ENCODE measurements at places on chromosomes 16 and 17.

- DNase-seq = no peak
Measured at GRCh38 chr17:28533091-28533807, 19.2 kb downstream of the UNC119 start.

DNA sequence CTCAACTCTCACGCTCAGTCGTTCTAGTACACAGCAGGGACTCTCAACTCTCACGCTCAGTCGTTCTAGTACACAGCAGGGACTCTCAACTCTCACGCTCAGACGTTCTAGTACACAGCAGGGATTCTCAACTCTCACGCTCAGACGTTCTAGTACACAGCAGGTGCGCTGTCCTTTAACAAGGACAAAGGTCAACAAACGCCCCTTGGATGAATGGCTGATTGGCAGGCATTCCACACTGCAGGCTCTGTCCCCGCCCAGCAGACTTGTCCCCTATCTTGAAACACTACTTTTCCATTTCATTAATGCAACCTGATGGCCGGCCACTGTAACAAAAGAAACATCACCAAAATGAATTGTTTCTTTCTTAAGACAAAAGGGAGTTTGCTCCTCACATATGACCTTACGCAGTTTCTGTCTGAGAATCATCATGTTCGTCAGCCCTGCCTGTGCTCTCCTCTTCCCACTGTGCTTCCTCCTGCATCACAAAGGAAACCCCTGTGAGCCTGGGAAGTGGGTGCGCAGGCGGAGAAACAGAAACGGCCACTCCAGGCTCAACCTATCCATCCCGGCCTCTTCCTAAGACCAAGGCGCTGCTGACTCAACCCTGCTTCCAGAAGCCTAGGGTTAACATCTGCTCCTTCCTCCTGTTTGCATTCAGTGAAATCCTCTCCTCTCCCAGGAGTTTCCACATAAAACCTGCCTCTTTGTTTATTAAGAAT, 59.8 kb downstream of the ANKRD11 start:
- DNase-seq = no peak

- DNase-seq = no peak
Measured at GRCh38 chr16:88619859-88620815, 18.2 kb upstream of the IL17C start.

DNA sequence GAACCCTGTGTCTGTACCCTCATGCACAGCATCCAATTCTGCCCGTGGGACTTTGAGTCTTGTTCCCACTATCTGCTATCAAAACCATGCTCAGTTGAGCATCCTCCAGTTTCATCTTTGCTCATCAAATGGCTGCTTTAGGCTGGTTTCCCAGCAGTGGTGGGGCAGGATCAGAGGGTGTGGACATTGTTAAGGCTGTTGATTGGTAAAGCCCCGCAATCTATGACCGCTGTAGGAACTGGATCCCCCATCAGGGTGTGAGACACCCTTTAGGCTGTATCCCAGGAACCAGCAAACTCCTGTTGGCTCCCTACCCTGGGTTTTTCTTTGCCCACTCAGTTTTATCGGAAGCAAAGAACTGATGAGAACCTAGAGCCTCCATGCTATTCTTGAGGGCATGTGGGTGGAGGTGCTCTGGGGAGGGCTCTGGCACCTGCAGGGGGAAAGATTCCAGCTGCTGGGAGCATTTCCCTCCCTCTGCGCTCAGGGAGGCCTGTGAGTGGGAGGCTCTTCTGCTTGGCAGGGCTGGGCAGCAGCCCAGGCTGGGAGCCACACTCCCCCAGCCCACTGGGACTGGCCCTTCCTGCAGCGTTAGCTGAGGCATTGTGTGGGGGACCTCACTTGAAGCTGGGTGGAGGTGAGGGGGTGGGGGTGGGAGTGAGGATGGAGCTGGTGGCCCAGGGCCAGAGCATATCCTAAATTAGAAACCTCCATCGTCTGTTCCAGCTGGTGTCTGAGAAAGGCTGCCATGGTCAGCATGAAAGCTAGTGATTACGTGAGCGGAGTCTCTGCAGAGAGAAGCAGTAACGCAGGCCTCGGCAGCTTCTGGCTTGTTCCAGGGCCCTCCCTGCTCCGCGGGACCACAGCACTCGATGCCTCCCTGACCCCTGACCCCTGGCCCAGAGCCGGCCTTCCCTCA, 160.6 kb downstream of the IRF8 start:
- DNase-seq = no peak

DNA sequence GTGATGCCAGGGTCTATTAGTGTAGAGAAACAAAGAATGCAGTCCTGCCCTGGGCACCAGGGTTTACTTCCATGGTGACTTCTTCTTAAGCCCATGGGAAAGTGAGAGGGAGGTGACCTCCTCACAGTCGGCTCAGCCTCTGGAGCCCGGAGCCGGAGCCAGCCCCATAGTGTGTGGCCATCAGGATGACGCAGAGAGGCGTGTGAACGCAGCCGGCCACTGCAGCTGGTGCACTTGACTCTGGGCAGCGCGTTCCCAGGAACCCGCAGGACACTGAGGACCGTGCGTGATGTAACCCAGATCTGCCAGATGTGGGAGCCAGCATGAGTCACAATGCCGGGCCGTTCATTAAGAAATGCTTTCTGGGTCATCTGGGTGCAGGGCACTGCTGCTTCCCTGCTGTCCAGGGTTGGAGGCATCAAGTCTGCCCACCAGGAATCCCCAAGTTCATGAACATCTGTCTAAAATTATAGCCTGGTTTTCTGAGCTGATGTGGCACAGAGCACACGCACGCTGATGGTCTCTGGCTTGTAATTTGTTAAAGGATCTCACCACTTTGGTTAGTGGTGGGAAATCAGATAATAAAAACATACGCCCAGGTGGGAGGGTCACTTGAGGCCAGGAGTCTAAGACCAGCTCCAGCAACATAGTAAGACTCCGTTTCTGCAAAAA, 114.1 kb downstream of the PITPNC1 start:
- DNase-seq = peak; percentile 85

- peak; percentile 47 for DNase-seq
Measured at GRCh38 chr16:65510850-65511249, 389.0 kb upstream of the CDH11 start.

GRCh38 chr16:27444015-27444414, 42.0 kb downstream of the IL21R start:
- peak; percentile 72 for DNase-seq

GRCh38 chr17:11705111-11705510, 106.8 kb downstream of the DNAH9 start:
- DNase-seq = no peak

- no peak for DNase-seq
Measured at GRCh38 chr16:53949715-53950410, 245.9 kb downstream of the FTO start.

DNA sequence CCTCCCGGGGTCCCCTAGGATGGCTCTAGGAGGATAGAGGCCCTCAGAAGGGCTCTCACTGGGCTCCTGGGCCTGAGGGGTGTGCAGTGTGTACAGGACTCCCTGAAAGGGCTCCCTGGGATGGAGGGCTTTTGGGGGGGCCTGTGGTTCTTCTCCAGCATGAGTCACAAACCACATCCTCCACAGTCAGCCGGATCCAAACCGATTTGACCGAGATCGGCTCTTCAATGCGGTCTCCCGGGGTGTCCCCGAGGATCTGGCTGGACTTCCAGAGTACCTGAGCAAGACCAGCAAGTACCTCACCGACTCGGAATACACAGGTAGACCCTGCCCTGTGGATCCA, 4.5 kb downstream of the TRPV2 start:
- DNase-seq = peak; percentile 89

- no peak for DNase-seq
Measured at GRCh38 chr16:19172098-19172780, 4.2 kb downstream of the SYT17 start.

GRCh38 chr17:81550830-81551457, 1.2 kb downstream of the FAAP100 start:
- DNase-seq = no peak

Data from fibroblast of skin of right biceps (primary cell).